ENCODE measurements at places on chromosomes 1 and 21.
A peak's percentile ranks its signal among the peaks of the same experiment; 100 is the strongest.

DNA sequence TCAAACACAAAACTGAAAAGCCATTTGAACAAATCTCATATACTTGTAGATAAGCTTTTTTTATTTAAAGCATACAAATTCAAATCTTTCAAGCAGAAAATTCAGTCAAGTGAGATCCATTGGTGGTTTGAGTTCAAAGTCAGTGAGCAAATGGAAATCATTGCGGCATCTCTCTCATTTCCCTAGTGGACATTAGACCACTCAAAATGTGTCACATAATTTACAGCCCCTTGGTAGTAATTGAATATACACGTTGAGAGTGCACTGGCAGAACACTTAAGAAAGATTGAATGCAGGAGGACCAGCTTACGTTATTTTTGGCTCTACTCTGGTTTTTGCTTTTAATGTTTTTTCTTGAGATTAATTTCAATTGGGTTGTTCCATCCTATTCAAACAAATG, 633.7 kb downstream of the USP25 start:
- DNase-seq, result no peak

- no peak for DNase-seq
Measured at GRCh38 chr1:22803833-22804232, 93.2 kb downstream of the EPHB2 start.

- no peak for DNase-seq
Measured at GRCh38 chr1:150577557-150578271, 1.7 kb downstream of the MCL1 start.

- no peak for DNase-seq
Measured at GRCh38 chr1:214823311-214824117, 220.5 kb downstream of the CENPF start.

GRCh38 chr21:25563361-25564116, 43.7 kb downstream of the MRPL39 start:
- peak; percentile 56 for DNase-seq

DNA sequence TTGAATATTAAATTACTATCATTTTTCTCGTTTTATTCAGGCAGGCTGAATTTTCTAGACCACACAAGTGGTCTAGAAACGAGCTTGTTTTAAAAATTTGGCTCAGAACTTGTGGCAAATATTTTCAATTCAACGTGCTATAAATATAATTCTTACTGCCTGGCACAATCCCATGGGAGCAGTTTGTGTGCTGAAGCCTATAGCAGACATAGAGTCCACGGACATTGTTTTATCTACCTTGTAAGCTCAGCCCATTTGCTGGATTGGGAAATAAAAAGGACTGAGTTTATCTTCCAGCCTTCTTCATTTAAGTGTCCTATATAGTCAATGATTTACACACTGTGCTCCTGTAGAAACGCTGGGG, 103.4 kb downstream of the ZBTB18 start:
- DNase-seq, result no peak

GRCh38 chr1:19477284-19478249, 7.8 kb downstream of the CAPZB start:
- DNase-seq, result peak; percentile 87

GRCh38 chr1:173421789-173422188, 55.3 kb upstream of the PRDX6 start:
- no peak for DNase-seq

DNA sequence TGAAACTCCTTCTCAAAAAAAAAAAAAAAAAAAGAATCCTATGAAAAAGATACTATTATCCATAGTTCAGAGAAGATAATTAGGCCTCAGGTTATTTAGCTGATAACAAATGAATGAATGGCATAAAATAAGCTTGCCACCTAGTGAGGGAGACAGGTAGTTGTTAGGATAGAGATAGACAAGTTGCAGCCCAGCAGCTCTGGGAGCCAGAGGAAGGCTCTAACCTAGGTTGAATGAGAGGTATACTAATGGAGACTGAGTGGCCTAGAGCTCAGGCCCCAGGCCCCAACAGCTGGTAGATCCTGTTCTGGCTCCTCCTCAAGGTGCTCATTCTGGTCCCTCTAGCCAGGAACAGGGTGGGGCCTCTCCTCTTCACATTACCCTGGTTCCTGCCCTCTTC, 20.6 kb upstream of the RSPO1 start:
- no peak for DNase-seq

GRCh38 chr21:18129526-18129925, 115.1 kb upstream of the CHODL start:
- DNase-seq, result no peak

- DNase-seq, result no peak
Measured at GRCh38 chr1:44417351-44418021, 12.4 kb downstream of the RNF220 start.
